HCT116 (cell line): ENCODE measurements at places on chromosomes 13 and 19. TPM values are rescaled to one million over a fixed set of nuclear protein-coding genes. Genes with fewer than 3 reads are reported as not detected.

DNA sequence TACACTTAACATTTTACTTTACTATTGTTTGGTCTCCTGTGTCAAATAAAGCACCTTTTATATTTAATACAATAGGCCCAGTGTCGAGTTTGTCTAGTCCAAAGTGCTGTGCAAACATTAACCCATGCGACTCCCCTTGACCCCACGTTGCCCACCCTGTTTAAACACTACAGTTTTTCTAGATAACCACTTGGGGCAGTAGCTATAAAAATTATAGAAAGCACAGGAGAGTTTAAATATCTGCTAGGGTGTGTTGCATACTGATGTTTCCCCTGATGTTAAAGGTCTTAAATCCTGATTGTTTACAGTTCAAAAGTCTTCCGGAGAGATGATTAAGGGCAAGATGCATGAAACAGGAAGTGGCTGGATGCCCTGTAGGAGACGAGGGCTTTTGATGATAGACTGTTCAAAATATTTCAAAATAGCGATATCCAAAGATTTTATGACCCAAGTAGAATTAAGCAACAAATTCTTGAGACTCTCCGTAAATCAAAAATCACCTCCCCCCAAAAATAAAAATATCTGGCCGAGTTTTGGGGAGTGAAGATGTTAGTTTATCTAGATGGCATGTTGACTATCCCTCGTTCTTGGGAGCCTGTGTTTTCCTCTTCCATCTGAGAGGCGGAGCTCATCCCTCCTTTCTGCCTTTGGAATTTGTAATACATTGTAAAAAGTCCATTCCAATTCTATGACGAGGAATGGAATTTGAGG lies 167.1 kb downstream of the FGF9 start:
- no peaks in the 10 kb centered on the region for H3K4me1 ChIP-seq
- no peak for DNase-seq
- no peaks in the 10 kb centered on the region for H3K36me3 ChIP-seq
- H3K27me3 ChIP-seq, result no peaks in the 10 kb centered on the region

The CDX2 gene
- total RNA-seq, result 12.5 TPM

The STXBP2 gene
- total RNA-seq, result 141 TPM

The OR10H5 gene
- not detected for total RNA-seq
